Left renal cortex interstitium (tissue), 4 donors: ENCODE measurements at places on chromosomes 2 and 18.

- no peak for DNase-seq
These were observed 644.9 kb upstream of the FANCL start for GRCh38 chr2:58886009-58886408.

DNA sequence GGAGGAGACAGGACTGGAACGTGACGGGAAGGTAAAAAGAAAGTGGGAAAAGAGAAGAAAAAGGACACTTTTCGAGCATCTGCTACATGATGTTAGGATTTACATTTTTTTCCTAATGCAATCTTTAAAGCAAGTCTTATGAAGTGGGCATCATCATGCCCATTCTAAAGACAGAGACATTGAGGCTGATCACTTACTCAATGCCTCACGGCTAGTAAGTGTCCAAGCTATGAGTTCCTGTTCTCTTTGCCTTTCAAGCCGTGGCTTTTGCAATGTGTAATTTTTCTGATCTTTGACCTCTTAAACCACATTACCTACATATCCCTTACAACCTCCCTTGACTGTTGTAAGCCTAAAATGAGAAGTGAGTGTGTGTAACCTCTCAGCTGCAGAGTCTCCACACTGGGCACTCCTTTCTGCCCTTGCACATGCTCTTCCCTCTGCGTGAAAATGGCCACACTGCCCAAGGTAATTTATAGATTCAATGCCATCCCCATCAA is 649.2 kb downstream of the RNF144A start:
- DNase-seq, result no peak

DNA sequence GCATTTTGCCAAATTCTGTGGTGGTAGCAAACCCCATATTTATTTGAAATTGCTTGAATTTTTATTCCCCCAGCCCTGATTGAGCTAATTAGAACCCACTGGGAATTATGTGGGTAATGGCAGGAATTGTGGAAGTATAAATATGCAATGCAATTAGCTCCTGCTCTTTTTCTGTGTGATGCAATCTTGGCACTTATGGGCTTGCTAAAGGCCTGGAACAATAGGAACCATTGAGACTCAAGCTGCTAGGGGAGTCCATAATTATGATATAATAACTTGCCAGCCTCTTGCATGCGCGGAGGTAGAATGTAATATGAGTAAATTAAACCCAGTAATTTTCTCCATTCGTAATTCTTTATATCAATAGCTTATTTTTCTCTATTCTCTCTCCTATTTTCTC is 267.6 kb upstream of the THSD7B start:
- no peak for DNase-seq

DNA sequence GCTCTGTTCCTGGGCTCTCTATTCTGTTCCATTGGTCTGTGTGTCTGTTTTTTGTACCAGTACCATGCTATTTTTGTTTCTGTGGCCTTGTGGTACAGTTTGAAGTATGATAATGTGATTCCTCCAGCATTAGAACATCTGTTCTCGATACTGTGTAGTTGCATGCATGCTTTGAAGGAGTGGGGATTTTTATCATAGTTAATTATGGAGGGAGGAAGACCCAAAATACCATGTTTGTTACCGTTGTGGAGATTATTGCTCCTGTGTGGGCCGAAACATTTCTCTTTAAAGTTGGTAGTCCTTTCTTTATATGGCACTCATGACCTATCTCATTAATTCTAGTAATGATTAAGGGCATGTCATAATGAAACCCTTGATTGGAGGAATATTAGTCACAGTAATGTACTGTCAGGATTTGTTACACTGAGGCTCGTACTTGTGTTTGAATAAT is 87.6 kb downstream of the TTC27 start:
- no peak for DNase-seq

GRCh38 chr2:229519655-229520430 is 194.5 kb downstream of the DNER start:
- DNase-seq, result no peak

DNA sequence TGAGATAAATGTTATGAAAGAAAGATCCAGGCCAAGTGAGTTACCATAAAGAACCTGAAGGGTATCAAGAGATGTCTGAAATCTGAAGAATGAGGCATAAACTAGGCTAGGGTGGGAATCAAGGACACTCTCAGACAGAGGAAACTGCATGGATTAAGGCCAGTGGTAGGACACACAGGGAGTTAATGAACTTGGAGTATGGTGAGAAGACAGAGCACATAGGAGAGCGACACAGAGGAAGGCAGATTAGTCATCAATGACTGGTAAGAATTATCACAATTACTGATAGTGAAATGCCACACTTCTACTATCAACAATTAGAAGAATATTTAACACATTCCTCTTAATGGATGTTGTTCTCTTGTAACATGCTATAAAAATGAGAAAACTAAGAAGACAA is 76.9 kb downstream of the TTC21B start:
- no peak for DNase-seq

DNA sequence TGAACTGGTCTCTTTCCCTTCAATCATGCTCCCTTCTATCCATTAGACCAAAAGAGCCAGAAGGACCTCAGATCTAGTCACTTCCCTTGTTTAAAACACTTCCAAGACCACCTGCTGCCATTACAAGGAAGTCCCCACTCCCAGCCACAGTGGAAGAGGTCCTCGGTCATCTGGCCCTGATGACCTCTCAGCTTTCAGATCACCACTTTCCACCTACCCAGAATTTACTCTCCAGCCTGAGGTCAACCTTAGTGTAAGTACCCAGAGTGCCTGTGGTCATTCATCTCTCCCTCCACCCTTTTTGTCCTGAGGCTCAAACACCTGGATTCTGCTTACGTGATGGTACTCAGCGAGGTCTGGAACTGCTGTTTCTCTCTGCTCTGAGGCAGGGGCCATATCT is 67.1 kb downstream of the MARCO start:
- no peak for DNase-seq

DNA sequence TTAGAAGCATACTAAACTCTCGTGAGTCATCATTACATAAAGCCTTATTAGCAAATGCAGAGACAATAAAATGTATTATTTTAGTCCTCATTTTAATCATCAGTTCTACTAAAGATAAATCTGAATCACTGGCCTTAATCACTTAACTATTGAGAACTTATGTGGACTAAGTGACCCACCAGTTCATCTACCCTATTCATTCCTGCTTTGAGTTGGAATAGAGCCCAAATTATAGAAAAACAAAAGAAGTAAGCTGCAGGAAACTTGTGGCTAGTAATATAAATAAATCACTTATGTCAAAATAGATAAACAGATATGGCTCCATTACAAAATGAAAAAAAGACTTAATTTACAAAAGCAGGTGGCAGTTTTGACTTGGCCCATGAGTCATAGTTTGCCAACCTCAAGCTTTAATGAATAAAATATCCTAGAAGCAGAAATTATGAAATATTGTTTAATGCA is 851.8 kb upstream of the CRIM1 start:
- no peak for DNase-seq

DNA sequence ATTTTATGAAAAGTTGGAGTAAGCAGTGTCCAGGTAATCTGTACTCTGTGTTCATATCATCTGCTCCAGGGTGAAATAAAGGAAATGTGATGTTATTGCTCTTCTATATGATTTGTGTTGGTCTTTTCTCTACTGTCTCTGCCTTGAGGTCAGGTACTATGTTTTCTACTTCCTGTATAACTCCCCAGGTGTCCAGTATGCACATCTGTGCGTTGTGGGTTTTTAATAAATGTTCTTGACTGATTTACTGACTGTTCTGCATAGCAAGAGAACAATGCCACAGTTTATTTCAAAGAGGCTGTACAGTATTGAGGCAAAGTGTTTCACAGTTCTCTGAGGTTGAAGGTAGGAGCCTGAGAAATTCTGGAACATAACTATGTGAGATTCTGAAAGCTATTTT is 89.7 kb downstream of the BABAM2 start:
- DNase-seq, result no peak

DNA sequence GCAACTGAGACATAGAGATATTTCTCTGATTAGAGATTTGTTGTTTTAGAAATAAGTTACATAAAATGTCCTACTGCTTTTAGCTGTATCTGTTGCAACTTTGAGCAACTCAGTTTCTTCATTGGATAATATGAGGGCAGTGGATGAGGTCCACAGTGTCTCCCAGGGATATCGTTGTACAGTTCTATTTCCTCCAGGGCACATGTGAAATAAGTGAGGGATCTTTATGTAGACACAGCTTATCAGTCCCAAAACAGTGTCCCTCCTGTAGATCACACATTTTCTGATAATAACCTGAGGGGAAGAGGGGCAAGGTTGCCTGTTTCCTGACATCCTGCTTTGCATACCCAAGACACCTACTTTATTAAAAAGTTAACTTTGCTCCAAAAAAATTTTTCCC is 1231.2 kb upstream of the ZEB2 start:
- DNase-seq, result no peak

DNA sequence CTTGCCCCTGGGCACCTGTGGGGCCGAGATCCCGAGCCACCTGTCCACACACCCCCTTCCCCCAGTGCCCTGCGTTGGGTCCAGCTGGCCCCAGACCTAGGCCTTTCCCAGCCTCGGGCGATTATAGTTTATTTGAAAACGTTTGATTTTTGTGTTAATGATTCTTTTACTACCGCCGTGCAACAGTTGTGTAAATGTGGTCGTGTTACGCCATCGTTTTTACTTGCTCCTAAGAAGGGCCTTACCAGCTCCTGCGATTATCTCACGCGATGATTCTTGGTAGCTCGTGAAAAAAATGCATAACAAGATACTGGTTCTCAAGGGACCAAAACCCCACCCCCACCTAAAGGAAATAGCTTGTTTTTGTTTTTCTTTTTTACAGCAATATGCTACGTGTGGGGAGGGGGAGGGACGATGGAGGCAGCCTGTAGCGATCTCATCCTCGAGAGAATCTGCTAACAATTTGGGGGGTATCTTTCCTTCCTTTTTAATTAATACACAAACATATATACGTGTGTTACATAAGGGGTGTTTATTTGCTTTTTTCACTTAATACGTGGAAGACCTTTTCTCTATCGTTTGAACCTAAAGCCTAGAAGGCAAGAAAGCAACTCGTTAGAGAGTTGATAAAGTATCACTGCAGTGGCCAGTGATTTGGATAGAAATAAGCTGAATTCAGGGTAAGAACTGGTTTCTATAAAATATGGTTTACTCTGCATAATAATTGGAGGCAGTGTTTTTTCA is 1.0 kb downstream of the ZDBF2 start:
- no peak for DNase-seq

- DNase-seq, result no peak
These were observed 261.2 kb downstream of the LRP1B start for GRCh38 chr2:141869572-141869971.

- no peak for DNase-seq
These were observed 74.4 kb upstream of the SCN7A start for GRCh38 chr2:166568409-166568808.

DNA sequence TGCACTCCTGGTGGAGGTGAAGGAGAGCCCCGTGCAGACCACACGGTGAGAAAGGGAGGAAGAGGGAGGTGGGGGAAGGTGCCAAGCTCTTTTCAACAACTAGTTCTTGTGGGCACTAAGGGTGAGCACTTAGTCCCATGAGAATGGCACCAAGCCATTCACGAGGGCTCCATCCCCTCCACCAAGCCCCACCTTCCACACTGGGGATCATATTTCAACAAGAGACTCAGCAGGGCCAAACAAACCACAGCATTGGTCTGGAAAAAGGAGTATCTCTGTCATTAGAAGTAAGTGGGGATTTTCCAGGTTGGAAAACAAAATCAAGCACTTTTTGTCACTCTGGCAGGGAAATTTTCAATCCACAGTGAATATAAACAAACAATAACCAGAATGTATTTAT is 38.4 kb downstream of the ZAP70 start:
- no peak for DNase-seq

DNA sequence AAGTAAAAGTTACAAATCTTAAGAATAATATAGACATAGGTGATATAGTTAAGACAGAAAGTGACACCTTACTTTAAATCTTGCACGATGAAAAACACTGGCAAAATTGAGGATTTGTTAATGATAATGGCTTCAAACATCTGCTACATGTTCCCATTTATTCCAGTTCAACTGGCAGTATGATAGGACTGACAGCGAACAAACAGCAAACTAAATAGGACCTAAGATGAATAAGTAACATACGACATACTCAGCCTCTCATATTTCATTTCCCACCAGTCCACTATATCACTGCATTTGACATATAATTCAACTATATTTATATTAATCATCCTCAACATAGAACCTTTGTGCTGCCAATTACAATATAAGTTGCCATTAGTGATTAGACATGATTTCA is 36.3 kb downstream of the ACVR1C start:
- DNase-seq, result no peak

GRCh38 chr18:54906331-54907185 is 52.7 kb downstream of the CCDC68 start:
- DNase-seq, result no peak

DNA sequence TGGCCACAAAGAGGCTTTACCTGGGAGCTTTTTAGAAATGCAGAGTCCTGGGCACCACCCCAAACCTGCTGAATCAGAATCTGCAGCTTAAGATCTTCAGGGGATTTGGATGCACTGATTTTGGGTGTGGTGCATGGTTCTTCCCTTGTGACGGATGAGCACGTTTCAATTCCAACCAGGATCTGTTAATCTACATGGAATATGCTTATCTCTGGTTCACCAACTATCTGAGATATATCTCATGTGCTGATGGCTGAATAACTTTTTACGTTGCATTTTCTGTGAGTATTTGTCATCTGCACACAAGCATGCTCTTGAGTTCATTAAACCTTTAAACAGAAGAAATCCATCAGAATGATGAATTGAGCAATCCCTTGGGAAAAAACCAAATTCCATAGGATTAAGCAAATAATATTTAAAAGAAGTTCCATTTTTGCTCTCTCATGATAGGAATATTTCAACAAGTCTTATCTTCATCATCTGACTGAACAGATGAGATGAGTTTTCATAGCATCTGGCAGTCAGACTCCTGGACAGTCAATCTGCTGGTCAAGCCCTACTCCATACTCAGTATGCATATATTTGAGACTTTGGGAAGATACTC is 120.6 kb downstream of the PLB1 start:
- DNase-seq, result no peak

GRCh38 chr2:99656994-99657393 is 167.2 kb upstream of the REV1 start:
- DNase-seq, result no peak

GRCh38 chr2:71863396-71863795 is 284.3 kb downstream of the CYP26B1 start:
- DNase-seq, result no peak

- no peak for DNase-seq
These were observed 566.0 kb downstream of the NR4A2 start for GRCh38 chr2:155766342-155767115.

DNA sequence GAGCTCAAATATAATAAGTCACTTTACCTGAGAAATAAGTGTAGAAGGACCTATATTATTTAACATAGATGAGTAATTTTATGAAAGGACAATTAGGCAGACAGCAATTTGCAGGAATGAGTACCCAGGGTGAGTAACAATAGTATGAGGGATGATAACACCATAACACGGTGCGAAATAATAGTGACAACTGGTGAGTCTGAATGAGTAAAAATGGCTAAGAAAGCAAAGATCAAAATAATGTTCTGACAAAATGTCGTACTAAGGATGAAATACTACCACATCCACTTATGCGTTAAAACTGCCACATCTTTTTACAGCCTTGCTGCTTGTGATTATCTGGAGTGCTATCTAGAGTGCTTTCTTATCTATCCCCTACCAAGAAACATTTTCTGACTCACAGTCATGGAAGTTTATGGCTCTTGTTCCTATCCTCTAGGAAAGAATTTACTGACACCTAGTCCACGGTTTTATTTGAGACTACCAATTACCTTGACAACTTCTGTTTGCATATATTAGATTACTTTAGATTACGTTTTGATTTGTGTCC is 929.7 kb downstream of the LRP1B start:
- no peak for DNase-seq

- DNase-seq, result no peak
These were observed 14.2 kb upstream of the FAP start for GRCh38 chr2:162257425-162257824.

- DNase-seq, result no peak
These were observed 67.5 kb downstream of the PLCL1 start for GRCh38 chr2:197871780-197872456.
